ENCODE measurements at places on chromosomes 1 and 21.

DNA sequence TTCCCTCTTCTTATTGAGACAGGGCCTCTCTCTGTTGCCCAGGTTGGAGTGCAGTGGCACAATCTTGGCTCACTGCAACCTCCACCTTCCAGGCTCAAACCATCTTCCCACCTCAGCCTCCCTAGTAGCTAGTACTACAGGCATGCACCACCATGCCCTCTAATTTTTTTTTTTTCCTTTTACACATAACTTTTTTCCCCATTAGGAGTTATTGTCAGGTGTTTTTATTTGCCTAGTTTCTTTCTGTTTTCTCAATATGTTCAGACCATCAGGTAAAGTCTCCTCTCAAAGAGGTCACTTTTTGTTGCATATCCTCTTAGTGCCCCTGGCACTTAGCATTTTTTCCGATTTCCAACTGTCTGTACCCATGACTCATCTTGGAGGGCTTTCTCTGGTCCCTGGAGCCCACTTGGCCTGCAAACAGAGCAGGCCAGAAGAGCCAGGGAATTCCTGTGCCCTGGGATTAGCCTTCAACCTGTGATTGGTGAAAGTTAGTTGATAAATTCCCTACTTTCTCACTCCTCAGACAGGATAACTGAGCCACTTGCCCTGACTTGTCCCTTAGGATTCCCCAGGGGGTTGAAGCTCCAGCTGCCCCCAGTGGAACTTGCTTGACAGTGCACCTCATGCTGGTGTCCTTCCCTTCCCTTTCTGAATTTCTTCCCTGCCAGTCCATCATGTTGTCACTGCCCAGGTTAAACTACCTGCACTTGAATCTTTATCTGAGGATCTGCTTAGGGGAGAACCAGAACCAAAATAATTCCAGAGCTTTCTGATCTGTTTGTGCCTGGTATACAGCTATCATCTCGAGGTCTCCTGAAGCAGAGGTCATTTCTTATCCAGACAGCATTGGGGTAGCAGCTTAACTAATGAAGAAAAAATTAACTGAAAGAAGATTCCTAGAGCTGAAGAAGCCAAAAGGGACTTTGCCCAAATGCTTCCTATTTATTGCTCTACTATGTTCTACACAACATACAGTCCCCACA is 2.4 kb downstream of the NTPCR start:
- no peak for DNase-seq

DNA sequence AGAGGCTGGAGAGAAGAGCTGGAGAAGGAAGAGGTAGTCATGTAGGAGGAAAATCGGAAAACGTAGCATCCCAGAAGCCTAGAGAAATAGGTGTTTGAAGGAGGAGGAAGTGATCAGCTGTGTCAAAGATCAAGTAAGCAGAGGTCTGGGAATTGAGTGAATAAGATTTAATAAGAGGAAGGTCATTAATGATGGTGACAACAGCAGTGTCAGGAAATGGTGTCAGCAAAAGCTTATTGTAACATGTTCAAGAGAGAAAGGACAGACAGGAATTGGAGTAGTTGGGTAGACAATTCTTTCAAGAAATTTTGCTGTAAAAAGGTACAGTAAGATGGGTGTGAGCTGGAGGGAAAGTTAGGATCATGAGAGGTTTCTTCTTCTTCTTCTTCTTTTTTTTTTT is 41.6 kb upstream of the SLC6A9 start:
- no peak for DNase-seq

DNA sequence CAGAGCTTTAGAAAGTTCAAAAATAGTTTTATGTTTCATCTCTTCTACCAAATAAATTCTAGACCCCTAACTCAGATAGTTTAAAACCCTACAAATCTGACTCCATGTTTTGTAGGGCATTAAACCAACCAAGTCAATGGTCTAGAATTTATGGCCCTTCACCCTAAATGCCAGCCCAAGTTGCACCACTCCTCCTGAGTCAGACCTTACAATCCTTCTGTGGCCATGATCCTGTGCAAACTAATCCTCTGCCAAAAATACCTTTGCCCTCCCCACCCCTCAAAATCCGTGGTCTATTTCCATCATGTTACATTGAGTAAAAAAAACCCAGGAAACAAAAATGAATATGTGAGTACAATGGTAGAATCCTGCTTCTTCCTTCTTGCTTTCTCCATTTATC is 179.3 kb downstream of the NR5A2 start:
- DNase-seq = no peak

- DNase-seq = no peak
Measured at GRCh38 chr1:11338284-11338924, 65.4 kb downstream of the UBIAD1 start.

DNA sequence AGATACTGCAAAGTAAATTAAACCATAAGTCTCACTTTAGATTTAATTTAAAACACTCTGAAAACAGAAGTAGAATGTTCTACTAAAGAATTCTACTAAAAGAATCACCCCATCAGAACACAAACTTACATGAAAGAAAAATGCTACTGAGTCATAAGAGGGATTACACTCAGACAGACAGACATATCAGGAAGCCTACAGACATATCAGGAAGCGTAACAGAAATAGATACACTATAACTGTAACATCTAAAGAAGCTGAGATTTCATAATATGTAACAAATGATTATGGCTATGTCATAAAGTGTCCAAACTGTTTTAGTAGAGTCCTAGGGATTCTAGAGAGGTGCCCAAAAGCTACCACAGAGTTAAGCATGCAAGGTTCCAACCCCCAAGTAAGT is 23.9 kb downstream of the FOXJ3 start:
- DNase-seq = no peak

DNA sequence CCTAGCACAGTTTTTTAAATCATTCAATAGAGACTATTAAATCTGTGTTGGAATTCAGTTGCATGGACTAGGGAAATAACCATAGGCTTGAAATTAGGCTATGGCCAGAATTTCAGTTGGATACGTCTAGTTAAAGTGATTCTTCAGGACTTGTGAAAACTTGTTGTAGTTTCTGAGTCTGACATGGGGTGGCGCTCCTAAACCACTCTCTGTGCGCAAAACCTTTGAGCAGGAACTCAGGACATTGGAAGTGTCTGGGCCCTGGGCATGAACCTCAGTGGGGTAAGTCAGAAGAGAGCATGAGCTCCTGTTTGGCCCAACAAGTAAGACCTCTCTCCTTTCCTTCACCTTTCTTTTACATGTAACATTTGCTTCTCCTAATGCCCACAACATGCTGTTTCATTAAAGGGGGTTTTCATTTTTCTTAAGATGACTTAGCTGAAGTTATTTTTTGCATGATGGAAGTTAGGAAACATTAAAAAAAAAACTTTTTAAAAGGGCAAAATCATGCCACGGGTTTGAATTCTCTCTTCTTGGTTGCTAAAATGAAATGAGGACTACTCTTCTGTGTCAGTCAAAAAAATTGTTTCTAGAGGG is 17.1 kb upstream of the CCDC190 start:
- DNase-seq = no peak

GRCh38 chr1:221740993-221741702 is 741 bp downstream of the DUSP10 start:
- DNase-seq = no peak

DNA sequence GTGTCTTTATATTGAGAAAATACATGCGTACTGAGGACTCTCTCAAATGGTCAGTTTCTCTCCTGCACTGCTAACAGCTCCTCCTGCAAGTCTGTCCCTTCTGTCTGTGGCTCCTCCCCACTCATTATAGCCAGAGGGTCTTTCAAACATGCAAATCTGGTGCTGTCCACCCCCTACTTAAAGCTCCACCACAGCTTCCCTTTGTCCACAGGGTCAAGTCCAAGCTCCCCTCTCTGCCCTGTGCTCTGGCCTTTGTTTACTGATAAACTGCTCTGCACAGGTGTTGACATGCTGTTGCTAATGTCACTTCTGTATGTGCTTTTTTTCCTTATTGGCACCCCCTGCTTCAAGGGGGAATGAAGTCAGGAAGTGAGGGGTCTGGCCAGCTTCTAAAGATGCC is 47.7 kb upstream of the GPR37L1 start:
- DNase-seq = no peak

- DNase-seq = no peak
Measured at GRCh38 chr1:207427832-207428585, 26.1 kb upstream of the CR2 start.

- DNase-seq = no peak
Measured at GRCh38 chr1:206658264-206658980, 23.1 kb downstream of the DYRK3 start.

DNA sequence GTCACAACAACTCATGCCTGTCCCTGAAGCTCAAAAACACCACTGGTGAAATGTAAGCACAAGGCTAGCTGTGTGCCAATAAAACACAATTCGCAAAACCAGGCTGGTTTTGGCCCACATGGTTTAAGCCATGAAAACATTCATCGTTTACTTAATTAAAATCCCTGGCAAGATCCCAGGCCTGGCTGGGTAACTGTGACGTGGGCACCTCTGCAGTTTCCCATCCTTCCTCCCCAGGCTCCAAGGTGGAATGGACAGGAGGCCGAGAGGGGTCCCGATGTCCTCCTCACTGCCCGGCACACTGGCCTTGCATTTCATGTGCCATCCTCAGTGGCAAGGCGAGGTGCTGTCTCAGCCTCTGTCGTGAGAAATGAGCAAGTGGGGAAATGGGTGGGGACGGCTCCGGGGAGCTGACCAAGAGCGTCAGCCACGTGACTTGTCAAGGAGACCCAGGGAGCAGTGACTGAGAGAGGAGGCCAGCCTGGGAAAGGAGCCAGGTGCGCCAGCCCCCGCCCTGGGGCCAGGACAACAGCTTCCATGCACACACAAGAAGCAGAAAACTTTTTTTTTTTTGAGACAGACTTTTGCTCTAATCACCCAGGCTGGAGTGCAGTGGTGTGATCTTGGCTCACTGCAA is 153.1 kb upstream of the RAB4A start:
- DNase-seq = no peak

DNA sequence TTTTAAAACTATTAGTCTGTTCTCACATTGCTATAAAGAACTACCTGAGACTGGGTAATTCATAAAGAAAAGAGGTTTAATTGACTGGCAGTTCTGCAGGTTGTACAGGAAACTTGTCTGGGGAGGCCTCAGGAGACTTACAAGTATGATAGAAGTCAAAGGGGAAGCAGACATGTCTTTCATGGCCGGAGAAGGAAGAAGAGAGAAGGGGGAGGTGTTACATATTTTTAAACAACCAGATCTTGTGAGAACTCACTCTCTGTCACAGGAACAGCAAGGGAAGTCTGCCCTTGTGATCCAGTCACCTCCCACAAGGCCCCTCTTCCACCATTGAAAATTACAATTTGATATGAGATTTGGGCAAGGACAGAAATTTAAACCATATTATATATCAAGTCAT is 55.9 kb downstream of the CLIC4 start:
- no peak for DNase-seq

GRCh38 chr1:246788895-246789338 is 64.7 kb downstream of the SCCPDH start:
- no peak for DNase-seq

DNA sequence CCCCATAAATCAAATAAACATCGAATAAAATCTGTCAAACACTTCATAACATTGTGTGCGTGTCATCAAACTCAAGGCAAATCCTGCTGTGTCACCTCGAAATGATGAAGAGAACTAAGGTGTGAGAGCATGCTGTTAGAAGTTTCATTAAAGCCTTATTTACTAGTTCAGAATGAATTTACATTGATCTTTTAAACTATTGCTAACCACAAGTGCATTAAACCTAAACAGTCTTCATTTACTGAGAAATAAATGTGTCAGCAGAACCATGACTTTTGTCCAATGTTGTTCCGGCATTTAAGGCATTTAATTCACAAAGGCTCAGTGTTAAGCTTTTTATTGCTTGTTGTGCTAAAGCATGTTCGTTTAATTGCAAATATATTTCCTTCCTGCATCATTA is 474.4 kb downstream of the SETD4 start:
- no peak for DNase-seq

DNA sequence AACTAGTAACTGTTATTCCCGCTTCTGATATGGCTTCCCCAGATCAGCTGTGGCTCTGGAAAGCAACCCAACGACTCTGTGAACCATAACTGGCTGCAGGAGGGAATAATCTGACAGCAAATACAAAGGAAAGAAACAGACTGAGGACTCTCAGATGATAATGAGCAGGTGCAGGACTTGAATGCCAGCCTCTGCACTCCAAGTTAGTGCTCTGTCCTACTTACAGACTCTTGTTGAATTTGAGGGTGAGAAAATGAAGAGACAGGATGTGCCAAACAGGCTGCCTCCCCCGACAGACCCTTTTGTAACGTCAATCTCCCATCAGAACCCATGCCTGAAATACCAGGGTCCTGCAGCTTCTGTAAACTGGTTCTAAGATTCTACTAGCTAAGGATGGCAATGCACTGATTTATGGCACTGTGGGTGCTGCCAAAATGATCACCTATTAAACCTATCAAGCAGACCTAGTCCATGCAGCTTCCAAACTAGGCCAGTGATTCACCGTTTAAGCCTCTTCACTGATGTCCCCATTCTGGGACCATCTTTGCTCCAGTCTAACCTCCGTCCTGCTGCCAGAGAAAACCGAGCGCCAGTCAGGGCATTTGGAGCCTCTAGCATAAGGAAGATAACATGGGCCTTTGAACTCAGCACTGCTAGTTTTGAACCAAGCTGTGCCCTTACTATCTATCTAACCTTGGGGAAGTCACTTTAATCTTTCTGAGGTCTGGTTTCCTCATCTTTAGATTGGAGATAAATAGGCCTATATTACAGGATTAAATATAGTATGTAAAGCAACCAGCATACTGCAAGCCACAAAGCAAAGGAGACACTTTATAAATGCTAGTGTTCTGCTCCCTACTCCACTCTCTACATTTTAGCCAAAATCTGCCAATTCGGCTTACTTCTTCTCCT is 4.8 kb downstream of the MKNK1 start:
- DNase-seq = no peak

DNA sequence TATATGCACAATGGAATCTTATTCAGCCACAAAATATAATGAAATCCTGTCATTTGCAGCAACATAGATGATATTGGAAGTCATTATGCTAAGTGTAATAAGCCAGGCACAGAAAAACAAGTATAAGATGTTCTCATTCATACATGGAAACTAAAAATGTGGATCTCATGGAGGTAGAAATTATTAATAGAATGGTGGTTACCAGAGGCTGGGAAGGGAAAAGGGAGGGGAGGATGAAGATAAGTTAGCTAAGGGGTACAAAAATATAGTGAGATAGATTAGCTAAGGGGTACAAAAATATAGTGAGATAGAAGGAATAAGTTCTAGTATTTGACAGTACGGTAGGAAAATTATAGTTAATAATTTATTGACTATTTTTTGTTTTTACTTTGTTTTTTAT is 27.9 kb downstream of the LIN9 start:
- no peak for DNase-seq

DNA sequence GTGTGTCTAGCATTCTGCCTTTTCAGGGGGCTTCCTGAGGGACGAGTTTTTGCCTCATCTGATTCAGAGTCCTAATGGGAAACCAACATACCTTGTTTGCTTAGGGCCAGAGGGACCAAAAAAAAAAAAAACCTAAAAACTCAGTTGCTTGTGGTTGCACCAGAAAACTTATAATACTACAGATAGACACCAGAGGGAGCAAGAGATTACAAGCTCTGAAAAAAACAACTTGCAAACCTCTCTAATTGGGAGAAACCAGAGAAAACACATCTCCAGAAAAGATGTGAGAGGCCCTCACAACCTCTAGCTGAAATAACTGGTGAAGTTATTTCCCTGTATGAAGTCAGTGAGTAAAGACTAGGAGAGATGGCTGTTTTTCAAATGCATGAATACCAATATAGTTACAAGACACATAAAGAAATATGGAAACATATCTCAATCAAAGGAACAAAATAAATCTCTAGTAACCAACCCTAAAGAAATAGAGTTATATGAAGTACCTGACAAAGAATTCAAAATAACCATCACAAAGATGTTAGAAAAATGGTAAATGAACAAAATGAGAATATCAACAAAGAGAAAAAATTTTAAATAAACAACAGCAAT is 233.7 kb upstream of the NFIA start:
- no peak for DNase-seq

GRCh38 chr1:230270185-230270558 is 156.0 kb downstream of the PGBD5 start:
- no peak for DNase-seq

Data from stimulated activated CD8-positive, alpha-beta memory T cell treated with anti-CD3 and anti-CD28 coated beads, Interleukin-4, amount 100 ng/mL, for 1 hour (primary cell).